SK-N-SH treated with all-trans-retinoic acid at 6 μM for 48 hours (cell line): ENCODE measurements at places on chromosomes 5 and 9.

DNA sequence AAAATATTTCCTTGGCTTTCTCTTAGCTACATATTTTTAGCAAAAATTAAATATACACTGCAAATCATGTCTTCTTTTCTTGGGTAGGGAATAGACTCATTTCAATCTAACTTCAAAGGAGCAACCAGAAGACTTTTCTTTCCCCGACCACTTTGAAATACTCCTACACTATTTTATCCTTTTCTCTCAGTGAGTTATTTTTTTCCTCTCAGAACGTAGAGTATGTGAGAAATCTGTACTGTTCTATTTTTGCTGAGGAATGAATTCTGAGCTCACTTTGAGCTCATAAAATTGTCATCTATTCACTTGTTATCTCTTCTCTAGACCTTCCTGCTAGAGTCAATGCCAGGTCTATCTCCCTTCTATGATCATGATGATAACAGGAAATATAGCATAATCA is 22.2 kb upstream of the DAPK1 start:
- ATAC-seq = no peak

DNA sequence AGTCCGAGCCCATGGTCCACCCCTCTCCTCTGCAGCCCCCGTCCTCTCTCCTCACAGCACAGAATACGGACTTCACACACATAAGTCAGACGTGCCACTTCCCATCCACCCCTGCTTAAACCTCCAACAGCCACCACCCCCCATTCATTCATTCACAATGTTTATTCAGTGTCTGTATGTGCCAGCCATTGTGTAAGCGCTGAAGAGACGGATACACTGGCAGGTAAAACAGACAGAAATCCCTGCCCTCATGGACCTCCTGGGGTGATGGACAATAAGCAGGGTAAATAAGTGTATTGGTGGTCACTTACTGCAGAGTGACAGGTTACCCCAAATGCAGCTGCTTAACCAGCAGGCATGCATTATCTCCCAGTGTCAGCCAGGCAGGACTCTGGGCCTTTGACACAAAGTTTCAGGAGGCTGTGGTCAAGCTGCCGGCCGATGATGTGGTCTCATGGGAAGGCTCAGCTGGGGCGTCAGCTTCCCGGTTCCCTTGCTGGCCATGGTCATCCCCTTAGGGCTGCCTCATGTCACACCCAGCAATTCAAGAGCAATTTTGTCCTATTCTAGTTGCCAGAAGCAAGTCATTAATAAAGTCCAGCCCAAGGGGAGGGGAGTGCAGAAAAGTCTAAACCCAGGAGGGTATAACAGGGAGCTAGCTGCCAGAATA is 1.8 kb upstream of the PAXX start:
- no peak for ATAC-seq

GRCh38 chr9:88995627-88996026 is 4.4 kb downstream of the S1PR3 start:
- no peak for ATAC-seq

GRCh38 chr5:90640484-90641059 is 82.0 kb downstream of the ADGRV1 start:
- ATAC-seq = 0 out of 3 replicates have a peak, but pooled peaks have one; percentile 25

DNA sequence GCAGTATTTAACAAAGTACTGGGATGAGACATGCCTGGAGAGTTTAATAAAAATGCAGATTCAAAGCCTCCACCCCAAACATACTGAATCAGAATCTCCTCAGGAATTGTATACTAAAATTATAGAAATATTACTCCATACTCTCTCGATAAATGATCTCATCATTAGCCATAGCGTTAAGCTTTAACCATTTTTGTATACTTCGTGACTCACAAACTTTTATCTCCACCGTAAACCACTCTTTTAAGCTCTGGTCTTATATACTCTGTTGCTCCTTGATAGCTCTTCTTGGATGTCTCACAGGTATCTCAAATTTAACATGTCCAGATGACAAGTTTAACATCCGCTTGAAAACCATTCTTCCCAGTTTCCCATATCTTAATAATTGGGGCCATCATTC is 327.8 kb downstream of the ADGRV1 start:
- ATAC-seq = no peak
